ENCODE measurements at places on chromosomes 5 and 9. TPM values are rescaled to one million over a fixed set of nuclear protein-coding genes. Genes with fewer than 3 reads are reported as not detected.

The GRM6 gene
- not detected for total RNA-seq

The SPINK4 gene
- total RNA-seq = not detected

The RELL2 gene
- 4.7 TPM for total RNA-seq

DNA sequence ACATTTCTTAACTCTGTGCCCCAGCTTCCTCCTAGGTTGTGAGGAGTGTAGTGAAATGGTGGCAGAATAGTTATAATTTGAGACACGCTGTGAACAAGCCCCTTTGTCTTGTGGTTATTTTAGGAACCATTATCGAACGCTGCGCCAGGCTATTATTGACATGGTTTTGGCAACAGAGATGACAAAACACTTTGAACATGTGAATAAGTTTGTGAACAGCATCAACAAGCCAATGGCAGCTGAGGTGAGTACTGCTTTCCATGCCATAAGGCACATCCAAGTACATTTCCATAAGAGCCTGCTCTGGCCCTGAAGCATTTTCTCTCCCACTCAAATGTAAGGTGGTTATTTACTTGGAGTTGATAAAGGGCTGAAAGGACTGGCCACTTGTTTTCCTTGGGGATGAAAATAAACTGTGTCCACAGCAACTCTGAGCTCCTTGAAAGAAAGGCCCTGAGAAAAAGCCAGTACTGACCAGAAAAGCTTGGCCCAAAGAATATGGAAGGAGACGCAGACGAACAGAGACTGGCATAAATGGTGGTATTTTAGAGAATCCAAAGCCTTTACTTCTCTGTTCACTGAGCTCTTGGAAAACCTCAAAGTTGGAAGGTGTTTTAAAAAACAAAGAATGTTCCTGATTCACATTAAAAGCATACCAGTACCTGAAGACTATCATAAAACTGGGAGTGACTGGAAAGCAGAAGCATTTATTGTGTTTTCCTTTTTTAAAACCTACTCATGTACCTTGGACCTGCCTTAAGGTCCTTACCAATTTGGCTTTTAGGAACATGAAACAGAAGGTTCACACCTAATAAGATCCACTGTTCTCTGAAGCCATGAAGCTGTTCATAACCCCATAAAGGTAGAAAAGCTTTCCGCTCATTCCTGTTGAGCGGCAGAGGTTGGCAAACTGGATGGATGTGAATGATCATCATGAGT, 72.2 kb downstream of the WDR41 start:
- no peak for DNase-seq

- DNase-seq = no peak
These were observed 11.8 kb upstream of the NDUFB6 start for GRCh38 chr9:32584784-32585183.

The KLHL3 gene
- total RNA-seq = 3.0 TPM

GRCh38 chr5:73387601-73388305, 60.8 kb downstream of the FOXD1 start:
- peak; percentile 38 for DNase-seq

GRCh38 chr9:34098307-34098706, 28.2 kb downstream of the DCAF12 start:
- no peak for DNase-seq

DNA sequence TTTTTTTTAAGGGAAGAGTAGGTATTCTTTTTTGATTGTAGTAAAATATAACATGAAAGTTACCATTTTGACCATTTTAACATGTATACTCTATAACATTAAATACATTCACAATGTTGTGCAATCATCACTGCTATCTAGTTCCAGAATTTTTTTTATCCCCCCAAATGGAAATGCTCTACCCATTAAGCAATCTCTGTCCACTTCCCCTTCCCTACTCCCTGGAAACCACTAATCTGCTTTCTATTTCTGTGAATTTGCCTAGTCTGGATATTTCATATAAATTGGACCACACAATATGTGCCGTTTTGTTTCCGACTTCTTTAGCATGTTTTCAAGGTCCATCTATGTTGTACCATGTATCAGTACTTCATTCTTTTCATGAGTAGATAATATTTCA, 429.5 kb downstream of the TLE1 start:
- DNase-seq = no peak

- no peak for DNase-seq
These were observed 430 bp upstream of the MAPKAP1 start for GRCh38 chr9:125707472-125707804.

The PCDHGC3 gene
- total RNA-seq = 35.4 TPM
